H1 (cell line): ENCODE measurements at places on chromosomes 7 and 10. TPM values are rescaled to one million over a fixed set of nuclear protein-coding genes. Genes with fewer than 3 reads are reported as not detected.

The SOSTDC1 gene
- total RNA-seq = 0.35 and 0.55 TPM in 2 replicates

DNA sequence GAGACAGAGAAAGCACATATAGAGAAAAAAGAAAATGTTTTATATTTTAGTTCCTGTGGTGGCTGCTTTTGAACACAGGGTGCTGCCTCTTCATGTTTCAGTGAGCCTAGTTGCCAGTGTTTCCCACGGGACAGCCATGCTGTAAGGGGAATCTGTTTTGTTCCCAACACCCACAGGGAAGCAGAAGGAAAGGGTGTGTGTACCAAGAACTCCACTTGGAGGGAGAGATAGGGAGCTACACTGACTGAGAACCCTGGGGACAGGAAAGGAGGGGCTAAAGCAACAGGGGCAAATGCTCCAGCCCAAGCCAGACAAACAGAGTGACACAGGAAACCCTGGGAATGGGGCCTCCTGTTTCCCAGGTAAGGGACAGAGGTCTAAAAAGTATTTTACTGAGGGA lies 40.2 kb downstream of the FRMPD2 start:
- DNase-seq = peak; percentile 27

- no peak for DNase-seq
Observed at GRCh38 chr10:71584461-71584860, 135.1 kb downstream of the C10orf105 start.

- no peak for DNase-seq
Observed at GRCh38 chr7:148979827-148980226, 48.5 kb downstream of the PDIA4 start.

GRCh38 chr10:28558923-28559508 lies 26.1 kb downstream of the WAC start:
- no peak for DNase-seq

- no peak for DNase-seq
Observed at GRCh38 chr10:79416578-79417255, 28.7 kb downstream of the ZCCHC24 start.

DNA sequence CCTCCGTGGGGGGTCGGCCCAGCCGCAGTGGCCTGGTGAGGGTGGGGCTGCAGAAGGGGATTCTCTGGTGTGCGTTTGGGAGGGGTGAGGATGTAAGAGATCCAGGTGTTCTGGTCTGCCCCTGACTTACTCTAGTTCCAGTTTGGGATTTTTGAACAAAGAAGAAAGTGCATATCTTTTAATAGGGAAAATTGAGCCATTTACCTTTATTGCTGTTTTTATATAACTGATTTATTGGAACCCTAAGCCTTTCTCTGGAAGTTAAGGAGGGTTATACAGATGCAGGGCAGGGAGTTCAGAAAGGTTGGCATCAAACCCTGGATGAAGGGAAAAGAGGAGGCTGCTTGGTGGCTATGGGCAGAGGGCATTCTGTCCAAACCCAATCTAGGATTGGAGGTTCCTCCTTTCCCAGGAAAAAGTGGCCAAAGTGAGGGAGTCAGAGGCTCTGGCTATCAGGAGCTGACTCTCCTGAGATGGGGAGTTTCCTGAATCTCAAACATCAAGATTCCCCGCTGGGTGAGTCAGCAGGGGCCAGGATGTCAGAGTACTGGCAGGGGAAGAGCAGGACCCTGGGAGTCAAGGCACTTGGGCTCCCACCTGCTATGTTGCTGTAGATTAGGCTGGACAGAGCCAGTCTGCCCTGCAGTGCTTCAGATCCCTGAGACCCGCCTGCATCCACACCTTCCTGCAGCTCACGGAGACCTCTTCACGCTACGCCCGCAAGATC lies 67.5 kb downstream of the CLIP2 start:
- no peak for DNase-seq

GRCh38 chr10:119398996-119399395 lies 143.5 kb downstream of the RGS10 start:
- DNase-seq = no peak

- no peak for DNase-seq
Observed at GRCh38 chr7:155813546-155814315, 1.5 kb upstream of the SHH start.

The LFNG gene
- 28.9 and 31.6 TPM in 2 replicates for total RNA-seq

The ADRB1 gene
- 0.17 and 0.48 TPM in 2 replicates for total RNA-seq

- no peak for DNase-seq
Observed at GRCh38 chr7:43876976-43877745, 7.8 kb upstream of the MRPS24 start.

- no peak for DNase-seq
Observed at GRCh38 chr10:3835770-3836169, 50.8 kb upstream of the KLF6 start.
